ENCODE measurements at places on chromosomes 5 and 9. TPM values are rescaled to one million over a fixed set of nuclear protein-coding genes. Genes with fewer than 3 reads are reported as not detected.
A peak's percentile ranks its signal among the peaks of the same experiment; 100 is the strongest.

DNA sequence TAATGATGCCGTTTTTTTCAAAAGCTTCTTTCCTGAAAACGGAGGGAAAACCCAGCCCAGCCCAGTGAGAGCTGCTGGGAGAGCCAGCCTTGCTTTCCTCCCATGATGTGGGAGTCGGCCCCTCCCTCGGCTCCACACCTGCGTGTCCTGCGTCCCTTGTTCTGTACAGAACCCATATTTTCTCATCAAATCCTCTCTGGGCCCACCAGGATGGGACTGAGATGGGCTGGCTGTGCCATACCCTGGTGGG, 8.9 kb downstream of the FLT4 start:
- peaks cover 4% of the 10 kb centered on the region for H3K4me1 ChIP-seq
- no peaks in the 10 kb centered on the region for H3K27me3 ChIP-seq
- DNase-seq, result no peak
- no peaks in the 10 kb centered on the region for H3K36me3 ChIP-seq
- no peak overlapping the region for H3K27ac ChIP-seq
- H3K4me3 ChIP-seq, result no peak overlapping the region

DNA sequence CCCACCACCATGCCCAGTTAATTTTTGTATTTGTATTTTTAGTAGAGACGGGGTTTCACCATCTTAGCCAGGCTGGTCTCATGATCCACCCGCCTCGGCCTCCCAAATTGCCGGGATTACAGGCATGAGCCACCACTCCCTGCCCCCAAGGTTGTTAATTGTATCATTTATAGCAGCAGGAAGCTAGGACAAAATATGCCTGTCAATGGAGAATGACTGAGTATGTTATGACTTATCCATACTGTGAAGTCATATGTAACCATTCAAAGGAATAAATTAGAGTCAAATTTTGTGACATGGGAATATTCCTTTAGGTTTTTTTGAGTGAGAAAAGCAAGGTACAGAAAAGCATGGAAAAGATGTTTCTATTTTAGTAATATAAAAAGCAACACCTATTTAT, 3.9 kb upstream of the DAB2 start:
- DNase-seq, result no peak
- no peak overlapping the region for H3K4me3 ChIP-seq
- H3K27ac ChIP-seq, result no peak overlapping the region
- no peaks in the 10 kb centered on the region for H3K36me3 ChIP-seq
- peaks cover 5% of the 10 kb centered on the region for H3K4me1 ChIP-seq

- peak overlapping the region; percentile 82 for H3K27ac ChIP-seq
- peak overlapping the region; percentile 85 for H3K4me3 ChIP-seq
- H3K4me1 ChIP-seq, result peaks cover 43% of the 10 kb centered on the region
- peaks cover 6% of the 10 kb centered on the region for H3K36me3 ChIP-seq
- no peaks in the 10 kb centered on the region for H3K27me3 ChIP-seq
- no peak for DNase-seq
Measured at GRCh38 chr5:176648474-176649194, 1.4 kb downstream of the TSPAN17 start.

- peaks cover 4% of the 10 kb centered on the region for H3K4me1 ChIP-seq
- H3K4me3 ChIP-seq, result no peak overlapping the region
- H3K36me3 ChIP-seq, result no peaks in the 10 kb centered on the region
- no peak for DNase-seq
Measured at GRCh38 chr9:35436933-35437332, 53.0 kb upstream of the RUSC2 start.

ADRB2 gene
- 6.3 TPM for total RNA-seq

SLC6A18 gene
- not detected for total RNA-seq

ZNF454 gene
- not detected for total RNA-seq

Measured in activated naive CD8-positive, alpha-beta T cell treated with anti-CD3 and anti-CD28 coated beads, Interleukin-2, amount 10 ng/mL, durations not matched to agents 7 days and 5 days (primary cell).